Activated naive CD8-positive, alpha-beta T cell treated with anti-CD3 and anti-CD28 coated beads for 36 hours (primary cell): ENCODE measurements at places on chromosomes 6 and 20. TPM values are rescaled to one million over a fixed set of nuclear protein-coding genes. Genes with fewer than 3 reads are reported as not detected.

- DNase-seq: peak; percentile 26
- H3K36me3 ChIP-seq: peaks cover 11% of the 10 kb centered on the region
- H3K4me3 ChIP-seq: no peak overlapping the region
- H3K27ac ChIP-seq: no peak overlapping the region
Observed at GRCh38 chr6:4941782-4942672, 61.8 kb downstream of the RPP40 start.

DNA sequence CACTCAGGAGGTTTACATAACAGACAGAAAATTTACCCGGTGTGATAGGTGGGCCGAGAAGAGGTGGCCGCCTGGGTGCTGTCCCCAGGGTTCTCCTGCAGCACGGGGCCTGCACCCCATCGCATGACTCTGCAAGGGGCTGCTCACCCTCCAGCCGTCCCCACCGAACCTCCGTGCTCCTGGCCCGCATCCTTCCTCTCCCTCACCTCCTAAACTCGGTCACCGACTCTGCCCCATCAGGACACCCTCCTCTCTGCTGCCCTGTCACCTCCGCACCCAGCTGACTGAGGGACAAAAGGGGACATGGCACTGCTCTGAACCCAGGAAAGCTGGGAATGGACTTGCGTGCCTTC, 147.6 kb downstream of the SYNDIG1 start:
- no peak overlapping the region for H3K4me3 ChIP-seq
- DNase-seq: no peak
- H3K27me3 ChIP-seq: peaks cover 14% of the 10 kb centered on the region
- no peaks in the 10 kb centered on the region for H3K36me3 ChIP-seq
- no peaks in the 10 kb centered on the region for H3K4me1 ChIP-seq

Gene PRKN
- 0.26 TPM for total RNA-seq

Gene TSPO2
- not detected for total RNA-seq

GRCh38 chr6:89494131-89494793, 61.3 kb downstream of the ANKRD6 start:
- no peak overlapping the region for H3K27ac ChIP-seq
- no peak overlapping the region for H3K4me3 ChIP-seq
- peaks cover 2% of the 10 kb centered on the region for H3K4me1 ChIP-seq

GRCh38 chr20:7214081-7214740, 446.7 kb downstream of the BMP2 start:
- DNase-seq: no peak
- H3K36me3 ChIP-seq: no peaks in the 10 kb centered on the region
- no peaks in the 10 kb centered on the region for H3K4me1 ChIP-seq
- H3K27me3 ChIP-seq: no peaks in the 10 kb centered on the region
- H3K27ac ChIP-seq: no peak overlapping the region

Gene SFTA2
- not detected for total RNA-seq

Gene COL10A1
- not detected for total RNA-seq

Gene FAM83B
- not detected for total RNA-seq

- H3K4me3 ChIP-seq: no peak overlapping the region
- H3K27ac ChIP-seq: no peak overlapping the region
- no peaks in the 10 kb centered on the region for H3K36me3 ChIP-seq
- H3K4me1 ChIP-seq: no peaks in the 10 kb centered on the region
Observed at GRCh38 chr6:79261666-79262065, 27.2 kb upstream of the HMGN3 start.

Gene SNRPB2
- 139 TPM for total RNA-seq

Gene ABHD16B
- not detected for total RNA-seq

DNA sequence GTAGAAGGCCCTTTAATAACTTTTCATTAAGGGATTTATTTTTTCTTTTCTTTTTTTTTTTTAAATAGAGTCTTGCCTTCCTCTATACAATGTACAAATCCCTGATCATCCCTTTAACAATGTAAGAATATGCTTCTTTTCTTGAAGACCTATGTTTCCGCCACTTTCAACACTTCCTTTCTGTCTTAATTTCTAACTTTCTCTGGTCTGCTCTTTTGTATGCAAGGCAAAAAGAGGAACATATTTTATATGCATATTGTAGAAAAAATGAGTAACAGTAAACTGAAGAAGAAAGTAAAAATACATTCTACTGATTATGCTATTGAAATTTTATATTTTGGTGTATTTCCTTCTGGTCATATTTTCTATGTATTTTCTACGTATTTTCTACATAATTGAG, 484.7 kb downstream of the TFAP2B start:
- no peaks in the 10 kb centered on the region for H3K4me1 ChIP-seq
- no peak overlapping the region for H3K27ac ChIP-seq
- DNase-seq: no peak

DNA sequence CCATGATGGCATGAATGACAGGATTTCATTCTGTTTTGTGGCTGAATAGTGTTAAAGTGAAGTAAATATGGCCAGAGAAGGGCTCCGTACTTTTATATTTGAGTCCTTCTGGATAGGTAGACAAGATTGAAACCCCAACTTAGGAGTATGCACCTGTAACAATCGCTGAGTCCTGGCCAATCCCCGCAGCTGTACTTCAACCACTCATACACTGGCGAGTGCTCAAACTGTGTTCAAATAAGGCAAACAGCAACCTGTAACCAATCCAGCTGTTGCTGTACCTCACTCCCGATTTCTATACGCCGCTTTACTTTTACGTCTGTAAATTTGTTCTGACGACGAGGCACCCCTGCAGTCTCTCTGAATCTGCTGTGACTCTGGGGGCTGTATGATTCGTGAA, 6.7 kb downstream of the TTLL2 start:
- no peaks in the 10 kb centered on the region for H3K4me1 ChIP-seq
- H3K27ac ChIP-seq: no peak overlapping the region
- H3K27me3 ChIP-seq: peaks cover 6% of the 10 kb centered on the region
- no peak for DNase-seq

DNA sequence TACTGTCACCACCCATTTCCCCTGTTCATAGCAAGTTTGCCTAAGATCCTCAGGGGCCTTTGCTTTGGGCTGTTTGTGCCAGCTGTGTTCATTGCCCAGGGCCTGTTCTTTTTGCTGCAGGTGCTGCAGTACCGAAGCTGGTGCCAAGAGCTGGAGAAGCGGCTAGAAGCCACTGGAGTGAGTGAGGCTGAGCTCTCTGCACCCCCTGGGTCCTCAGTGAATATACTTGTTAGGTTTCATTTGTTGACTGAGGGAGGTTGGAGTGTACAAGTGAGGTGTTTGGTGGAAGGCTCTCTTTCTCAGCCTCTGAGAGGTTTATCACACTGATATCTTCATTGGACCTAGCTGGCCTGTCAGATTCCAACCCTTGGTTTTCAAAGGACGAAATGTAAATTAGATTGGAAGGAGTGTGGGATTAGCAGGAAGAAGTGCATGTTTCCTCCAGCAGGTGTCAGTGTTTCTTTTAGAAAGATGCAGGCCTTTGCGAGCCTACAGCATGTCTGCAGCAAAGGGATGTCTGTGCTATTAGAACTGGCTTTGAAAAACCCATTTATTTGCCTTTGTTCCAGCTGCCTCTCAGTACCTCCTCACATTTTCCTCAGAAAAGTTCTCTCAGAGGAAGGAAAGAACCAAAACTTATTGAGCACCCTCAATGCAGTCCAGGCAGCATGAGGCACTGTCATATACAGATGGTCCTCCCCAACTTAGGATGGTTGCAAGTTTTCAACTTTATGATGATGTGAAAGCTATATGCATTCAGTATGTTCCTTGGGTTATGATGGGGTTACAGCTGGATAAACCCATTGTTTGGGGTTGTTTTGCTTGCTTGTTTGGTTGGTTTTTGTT, 8.3 kb downstream of the CEP250 start:
- H3K27me3 ChIP-seq: no peaks in the 10 kb centered on the region
- H3K4me1 ChIP-seq: peaks cover 1% of the 10 kb centered on the region
- H3K4me3 ChIP-seq: no peak overlapping the region
- H3K36me3 ChIP-seq: no peaks in the 10 kb centered on the region
- no peak overlapping the region for H3K27ac ChIP-seq

- H3K4me3 ChIP-seq: no peak overlapping the region
- peaks cover 16% of the 10 kb centered on the region for H3K36me3 ChIP-seq
- H3K27ac ChIP-seq: no peak overlapping the region
- DNase-seq: no peak
- no peaks in the 10 kb centered on the region for H3K27me3 ChIP-seq
Observed at GRCh38 chr6:90537027-90537426, 49.8 kb downstream of the MAP3K7 start.

Gene C6orf58
- total RNA-seq: not detected

Gene HMGN4
- 89.2 TPM for total RNA-seq

GRCh38 chr6:81228912-81229555, 523.4 kb downstream of the TENT5A start:
- H3K27me3 ChIP-seq: no peaks in the 10 kb centered on the region
- no peaks in the 10 kb centered on the region for H3K4me1 ChIP-seq
- no peak overlapping the region for H3K4me3 ChIP-seq
- no peak overlapping the region for H3K27ac ChIP-seq
- no peaks in the 10 kb centered on the region for H3K36me3 ChIP-seq

- H3K27ac ChIP-seq: no peak overlapping the region
- H3K27me3 ChIP-seq: no peaks in the 10 kb centered on the region
- peak; percentile 41 for DNase-seq
- H3K4me3 ChIP-seq: no peak overlapping the region
- H3K4me1 ChIP-seq: no peaks in the 10 kb centered on the region
Observed at GRCh38 chr20:50625986-50626677, 65.2 kb downstream of the RIPOR3 start.

DNA sequence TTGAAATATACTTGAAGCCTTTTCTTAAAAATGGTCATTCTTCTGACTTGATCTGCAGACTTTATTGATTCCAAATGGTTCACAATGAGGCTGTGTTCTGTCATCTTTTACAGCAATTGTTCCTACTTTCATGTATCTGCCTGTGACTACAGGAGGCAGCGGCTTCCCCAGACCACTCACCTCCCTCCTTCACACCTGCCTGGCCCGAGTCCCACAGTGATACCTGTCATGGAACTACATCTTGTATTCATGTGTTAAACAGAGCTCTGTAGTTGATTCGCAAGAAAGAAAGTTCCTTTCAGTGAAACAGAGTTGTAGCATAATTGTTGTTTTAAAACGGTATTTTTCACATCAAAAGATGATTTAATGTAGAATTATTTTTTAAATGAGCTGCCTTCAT, 673.5 kb upstream of the AGPAT4 start:
- H3K4me1 ChIP-seq: no peaks in the 10 kb centered on the region
- no peak overlapping the region for H3K27ac ChIP-seq

- peak overlapping the region; percentile 3 for H3K27ac ChIP-seq
- no peaks in the 10 kb centered on the region for H3K27me3 ChIP-seq
- DNase-seq: no peak
- peaks cover 8% of the 10 kb centered on the region for H3K4me1 ChIP-seq
- H3K36me3 ChIP-seq: peaks cover 11% of the 10 kb centered on the region
- no peak overlapping the region for H3K4me3 ChIP-seq
Observed at GRCh38 chr6:149628875-149629510, 19.5 kb downstream of the KATNA1 start.

GRCh38 chr6:161367472-161367871, 93.6 kb upstream of the AGPAT4 start:
- H3K27me3 ChIP-seq: no peaks in the 10 kb centered on the region
- no peak overlapping the region for H3K27ac ChIP-seq
- no peaks in the 10 kb centered on the region for H3K4me1 ChIP-seq

GRCh38 chr6:25007269-25007699, 71.5 kb upstream of the RIPOR2 start:
- H3K27me3 ChIP-seq: no peaks in the 10 kb centered on the region
- H3K4me1 ChIP-seq: peaks cover 76% of the 10 kb centered on the region
- DNase-seq: peak; percentile 54
- peak overlapping the region; percentile 62 for H3K4me3 ChIP-seq

GRCh38 chr6:47303861-47304260, 5.8 kb downstream of the TNFRSF21 start:
- H3K4me1 ChIP-seq: peaks cover 19% of the 10 kb centered on the region
- peaks cover 69% of the 10 kb centered on the region for H3K27me3 ChIP-seq
- no peak for DNase-seq
- no peak overlapping the region for H3K27ac ChIP-seq
- H3K4me3 ChIP-seq: no peak overlapping the region
- H3K36me3 ChIP-seq: no peaks in the 10 kb centered on the region

DNA sequence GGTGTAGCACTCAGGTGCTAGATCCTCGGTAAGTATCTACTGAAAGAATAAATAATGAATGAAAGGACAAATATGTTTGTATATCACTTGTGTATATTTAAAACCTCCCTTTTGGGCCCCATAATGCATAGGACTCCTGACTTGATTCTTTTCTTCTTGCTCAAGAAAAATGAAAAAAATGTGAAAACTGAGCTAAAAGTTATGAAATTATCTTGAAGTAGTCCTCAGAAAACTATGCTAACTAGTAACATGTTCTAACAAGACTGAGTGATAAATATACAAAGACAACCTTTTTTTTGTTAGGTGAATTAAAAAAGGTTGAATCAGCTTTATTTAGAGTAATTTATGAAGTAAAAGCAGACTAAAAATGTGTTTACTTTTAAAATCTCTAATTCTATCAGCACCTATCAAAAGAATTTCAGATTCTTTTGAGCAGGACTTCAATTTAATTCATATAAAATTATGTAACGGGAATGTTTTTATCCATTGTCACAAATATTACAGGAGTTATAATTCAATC, 247.8 kb upstream of the JAG1 start:
- DNase-seq: no peak
- no peak overlapping the region for H3K27ac ChIP-seq

GRCh38 chr6:154648188-154648887, 84.9 kb upstream of the SCAF8 start:
- no peaks in the 10 kb centered on the region for H3K36me3 ChIP-seq
- DNase-seq: no peak
- no peak overlapping the region for H3K27ac ChIP-seq
- H3K4me1 ChIP-seq: no peaks in the 10 kb centered on the region
- H3K4me3 ChIP-seq: no peak overlapping the region
- no peaks in the 10 kb centered on the region for H3K27me3 ChIP-seq

- no peaks in the 10 kb centered on the region for H3K27me3 ChIP-seq
- no peak overlapping the region for H3K4me3 ChIP-seq
- DNase-seq: no peak
- H3K4me1 ChIP-seq: no peaks in the 10 kb centered on the region
Observed at GRCh38 chr20:16158976-16159286, 414.3 kb downstream of the KIF16B start.

GRCh38 chr6:133259561-133259960, 18.4 kb downstream of the EYA4 start:
- DNase-seq: no peak
- no peak overlapping the region for H3K4me3 ChIP-seq
- H3K27me3 ChIP-seq: peaks cover 7% of the 10 kb centered on the region
- H3K27ac ChIP-seq: no peak overlapping the region

- no peak overlapping the region for H3K4me3 ChIP-seq
- peak overlapping the region; percentile 35 for H3K27ac ChIP-seq
- no peaks in the 10 kb centered on the region for H3K27me3 ChIP-seq
- peaks cover 9% of the 10 kb centered on the region for H3K4me1 ChIP-seq
Observed at GRCh38 chr6:18211338-18211737, 53.0 kb downstream of the DEK start.
